Fibroblast of the conjunctiva (primary cell): ENCODE measurements at places on chromosomes 2 and 18.

- no peak for DNase-seq
Measured at GRCh38 chr2:99935662-99936061, 206.7 kb downstream of the AFF3 start.

DNA sequence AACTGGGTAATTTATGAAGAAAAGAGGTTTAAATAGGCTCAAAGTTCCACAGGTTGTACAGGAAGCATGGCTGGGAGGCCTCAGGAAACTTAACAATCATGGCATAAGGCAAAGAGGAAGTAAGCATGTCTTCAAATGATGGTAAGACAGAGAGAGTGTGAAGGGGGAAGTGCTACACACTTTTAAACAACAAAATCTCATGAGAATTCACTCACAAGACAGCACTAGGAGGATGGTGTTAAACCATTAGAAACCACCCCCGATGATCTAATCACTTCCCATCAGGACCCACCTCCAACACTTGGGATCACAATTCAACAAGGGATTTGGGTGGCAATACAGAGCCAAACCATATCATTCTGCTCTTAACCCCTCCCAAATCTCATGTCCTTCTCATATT lies 34.9 kb downstream of the CFAP210 start:
- no peak for DNase-seq

- DNase-seq, result no peak
Measured at GRCh38 chr2:42567806-42568400, 529 bp upstream of the MTA3 start.

GRCh38 chr2:111062417-111062816 lies 58.3 kb upstream of the BCL2L11 start:
- no peak for DNase-seq

GRCh38 chr2:224357098-224357901 lies 44.6 kb downstream of the FAM124B start:
- DNase-seq, result peak; percentile 43

DNA sequence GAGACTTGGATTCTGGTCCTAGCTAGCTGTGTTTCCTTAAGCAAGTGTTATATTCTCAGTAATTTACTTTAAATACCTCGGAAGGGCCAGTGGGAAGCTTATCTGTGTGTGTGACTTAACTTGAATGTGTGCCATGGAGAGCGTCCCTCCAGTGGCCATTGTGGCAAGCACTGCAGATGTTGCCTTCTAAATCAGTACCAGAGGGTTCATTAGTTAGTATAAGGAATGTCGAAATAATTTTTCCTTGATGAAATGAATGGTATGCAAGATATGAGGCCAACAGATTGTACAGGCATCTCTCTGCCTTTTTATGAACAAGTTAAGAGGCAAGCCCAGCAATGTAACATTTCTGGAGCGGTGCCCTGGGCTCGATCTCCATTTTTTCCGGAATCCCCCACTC lies 52.0 kb downstream of the FBXO36 start:
- DNase-seq, result peak; percentile 8

DNA sequence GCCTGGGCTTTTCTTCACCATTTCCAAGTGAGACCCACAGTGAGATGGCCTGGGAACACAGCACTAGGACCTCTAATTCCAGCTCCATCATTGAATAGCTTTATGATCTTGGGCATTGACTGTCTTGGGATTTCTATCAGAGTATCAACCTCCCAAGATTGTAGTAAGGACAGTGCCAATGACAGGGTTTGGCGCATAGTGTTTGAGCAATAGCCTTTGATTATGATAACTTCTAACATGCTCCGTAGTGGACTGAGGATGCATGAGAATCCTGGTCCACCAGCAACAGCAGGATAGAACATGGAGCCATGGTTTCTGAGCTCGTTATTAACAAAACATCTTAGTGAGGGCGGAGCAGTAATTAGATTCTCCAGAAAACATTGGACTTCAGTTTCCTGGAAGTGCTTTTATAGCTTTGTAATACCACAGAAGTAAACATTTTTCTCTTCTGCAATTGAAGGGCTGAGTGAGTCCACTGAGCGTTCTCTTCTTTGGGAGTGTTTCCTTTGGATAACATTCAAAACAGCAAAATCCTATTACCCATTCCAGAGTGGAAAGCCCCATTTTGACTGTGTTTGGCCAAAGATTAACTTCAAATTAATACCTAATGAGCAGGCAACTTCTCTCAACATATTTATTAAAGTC lies 63.7 kb downstream of the IL1R2 start:
- peak; percentile 47 for DNase-seq

- no peak for DNase-seq
Measured at GRCh38 chr2:95062242-95063085, 37.0 kb downstream of the MAL start.

DNA sequence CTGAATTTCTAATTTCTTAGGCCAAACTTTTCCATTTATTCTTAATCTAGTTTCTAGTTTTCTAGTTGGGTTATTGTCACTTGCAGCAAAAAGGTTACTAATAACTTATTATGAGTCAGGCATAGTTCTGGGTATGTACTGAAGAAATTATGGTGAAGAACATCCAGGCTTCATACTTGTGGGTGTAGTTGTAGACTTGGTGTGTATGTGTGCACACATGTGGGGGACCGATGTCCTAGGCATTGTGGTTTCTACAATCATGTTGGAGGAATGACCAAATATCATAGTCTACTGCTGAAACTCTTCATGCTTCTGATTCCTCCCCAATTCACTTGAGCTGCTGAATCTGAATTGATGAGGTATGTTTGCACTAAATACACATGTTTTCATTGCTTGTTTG lies 141.2 kb downstream of the PMAIP1 start:
- DNase-seq, result no peak

DNA sequence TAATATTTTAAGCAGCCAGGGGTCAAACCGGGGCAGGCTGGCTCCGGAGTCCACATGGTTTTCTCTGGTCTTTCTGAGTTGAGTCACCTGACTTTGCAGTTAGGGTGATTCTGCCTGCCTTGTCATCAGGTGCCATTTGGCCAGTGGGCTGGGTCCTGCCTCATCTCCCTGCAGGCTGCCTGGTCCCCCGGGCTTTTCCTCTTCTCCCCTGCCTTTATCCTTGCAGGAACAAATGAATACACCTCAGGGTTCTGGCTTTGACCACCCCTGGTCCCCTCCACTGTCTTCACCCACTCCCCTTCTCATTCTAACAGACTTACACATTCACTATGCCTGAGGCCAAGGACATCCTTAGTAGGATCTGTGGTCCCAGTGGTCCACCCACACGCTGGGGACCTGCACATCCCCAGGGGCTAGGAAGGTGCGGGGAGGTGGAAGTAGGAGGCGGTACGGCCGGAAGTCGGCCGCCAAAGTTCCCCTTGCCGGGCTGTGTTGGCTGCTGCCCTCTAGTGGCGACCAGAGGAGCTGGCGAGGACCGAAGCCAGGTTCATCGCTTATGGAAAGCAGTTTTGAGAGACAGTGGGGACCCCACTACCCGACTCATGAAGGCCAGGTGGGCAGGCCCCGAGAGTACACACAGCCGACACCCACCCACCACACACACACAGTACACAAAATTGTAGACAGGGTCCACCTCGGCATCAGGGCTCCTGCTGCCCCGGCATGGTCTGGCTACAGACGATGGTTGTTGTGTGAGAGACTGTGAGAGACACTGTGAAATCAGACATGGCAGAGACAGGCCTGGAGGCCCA lies 6.3 kb upstream of the TEX261 start:
- DNase-seq, result peak; percentile 45

GRCh38 chr2:239608260-239608659 lies 207.4 kb upstream of the HDAC4 start:
- DNase-seq, result no peak

- no peak for DNase-seq
Measured at GRCh38 chr2:159139216-159139933, 147.1 kb downstream of the WDSUB1 start.

DNA sequence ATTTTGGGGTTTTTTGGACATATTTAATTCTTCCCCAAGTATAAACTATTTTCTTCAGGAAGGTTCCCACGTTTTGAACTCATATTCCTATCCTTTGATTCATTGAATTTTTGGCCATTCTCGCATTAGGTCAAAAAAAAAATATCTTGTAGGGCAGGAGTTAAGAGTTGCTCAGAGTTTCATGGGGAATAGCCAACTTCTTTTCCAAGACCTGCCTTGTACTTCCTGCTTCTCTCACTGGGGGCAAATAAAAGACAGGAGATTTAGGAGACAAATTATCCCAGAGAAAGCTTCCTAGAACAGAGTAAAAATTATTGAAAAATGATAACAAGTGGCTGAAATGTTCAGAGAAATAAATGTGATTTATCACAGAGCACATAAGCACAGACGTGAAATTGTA lies 55.2 kb upstream of the BCL11A start:
- peak; percentile 3 for DNase-seq

DNA sequence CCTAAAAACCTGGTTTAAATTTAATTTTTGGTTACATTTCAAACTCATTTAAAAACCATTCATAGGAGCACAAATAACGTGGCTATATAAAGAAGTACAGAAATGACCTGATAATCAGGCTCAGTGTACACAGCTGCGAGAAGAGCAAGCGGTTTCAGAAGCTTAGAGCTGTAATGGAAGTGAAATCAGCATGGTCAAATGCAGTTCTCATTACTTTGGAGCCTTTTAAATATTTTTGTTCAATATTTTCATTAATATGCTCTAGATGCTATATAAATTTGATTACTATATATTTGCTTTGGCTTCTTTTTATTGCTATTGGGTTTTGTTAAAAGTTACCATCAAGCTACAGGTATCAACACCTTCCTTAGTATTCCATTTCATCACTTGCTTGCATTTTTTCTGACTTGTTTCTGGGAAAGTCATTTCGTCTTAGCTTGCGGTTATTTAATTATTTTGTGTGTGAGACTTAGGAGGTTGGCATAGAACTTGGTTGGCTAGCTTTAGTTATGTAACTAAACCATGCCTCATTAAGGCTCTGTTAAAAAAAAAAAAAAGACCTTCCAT lies 58.7 kb downstream of the AFTPH start:
- DNase-seq, result no peak

DNA sequence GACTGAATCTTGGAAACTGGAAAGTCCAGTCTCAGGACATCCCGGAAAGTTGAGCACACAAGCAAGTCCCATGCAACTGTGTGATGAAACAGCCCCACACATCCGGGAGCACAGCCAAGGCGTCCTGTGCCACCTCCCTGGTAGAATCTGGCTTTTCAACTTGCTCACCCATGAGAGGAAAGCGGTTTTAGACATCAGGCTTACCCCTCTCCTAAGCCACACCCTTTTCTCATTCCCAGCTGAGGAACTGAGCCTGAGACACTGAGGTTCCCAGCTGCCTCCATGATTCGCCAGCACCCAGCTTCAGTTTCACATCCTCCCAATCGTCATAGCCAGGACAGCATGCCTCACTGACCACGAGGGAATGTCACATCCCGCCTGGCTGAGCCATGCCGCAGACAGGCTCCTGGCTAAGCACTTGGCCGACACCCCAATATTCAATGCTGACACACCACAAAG lies 60.3 kb downstream of the STEAP3 start:
- DNase-seq, result peak; percentile 34
